ENCODE measurements at places on chromosomes 5 and 9.

- DNase-seq = no peak
Observed at GRCh38 chr5:14399054-14399692, 182.4 kb upstream of the OTULINL start.

DNA sequence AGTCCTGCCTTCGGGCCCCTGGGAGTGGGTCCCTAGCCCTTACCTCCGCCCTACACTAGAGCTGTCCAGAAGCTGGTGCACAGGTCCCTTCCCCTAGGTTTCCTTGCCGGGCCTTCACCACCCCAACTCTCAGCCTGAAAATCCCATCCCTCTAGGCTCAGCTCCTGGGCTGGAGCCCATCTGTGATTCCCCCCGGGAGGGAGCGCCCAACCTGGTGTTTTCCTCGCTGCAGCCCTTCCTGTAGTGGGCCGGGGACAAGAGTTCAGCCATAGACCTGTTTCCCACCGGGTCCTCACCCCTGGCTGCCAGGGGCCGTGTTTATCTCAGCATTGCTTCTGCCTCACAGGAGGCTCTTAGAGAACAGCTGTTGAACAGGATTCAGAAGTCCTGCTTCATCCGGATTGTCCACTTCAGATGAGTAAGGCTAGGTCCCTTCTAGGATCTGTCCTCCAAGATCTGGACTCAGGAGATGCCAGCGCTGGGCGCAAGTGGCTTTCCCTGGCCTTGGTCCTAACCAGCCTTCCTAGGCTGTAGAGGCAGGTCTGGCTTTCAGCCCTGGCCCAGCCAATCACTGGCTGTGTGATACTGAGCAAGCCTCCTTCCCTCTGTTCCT, 965 bp downstream of the GLIPR2 start:
- DNase-seq = no peak

- no peak for DNase-seq
Observed at GRCh38 chr9:114574438-114574837, 13.1 kb upstream of the ATP6V1G1 start.

DNA sequence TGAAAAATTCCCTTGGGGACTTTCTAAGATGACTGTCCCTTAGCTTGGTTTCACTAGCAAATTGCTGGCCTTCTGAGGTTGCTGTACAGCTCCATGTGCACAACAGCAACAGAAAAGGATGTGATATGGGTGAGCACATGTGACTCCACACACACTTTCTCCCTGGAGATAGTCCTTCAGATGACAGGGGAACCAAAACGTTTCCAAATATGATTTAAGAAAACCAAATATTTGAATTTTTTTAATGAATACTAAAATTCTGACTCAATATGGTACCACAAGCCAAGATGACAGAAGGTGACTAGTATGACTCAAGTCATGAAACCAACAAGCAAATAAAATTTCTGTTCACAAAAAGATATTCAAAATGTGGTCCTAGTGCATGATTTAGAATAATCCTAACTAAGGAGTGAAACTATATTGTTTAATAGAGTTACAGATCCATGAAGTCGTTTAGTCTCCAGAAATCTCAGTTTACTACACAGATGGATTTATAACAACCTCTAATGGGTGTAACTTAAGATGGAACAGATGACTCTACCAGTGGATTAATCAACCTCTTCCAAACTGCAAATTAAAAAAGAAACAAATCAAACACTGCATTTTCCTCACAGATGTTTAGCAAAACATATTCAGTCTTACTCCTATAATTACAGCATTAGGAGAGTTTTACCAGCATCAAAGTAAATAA, 144.8 kb upstream of the PIK3R1 start:
- no peak for DNase-seq

GRCh38 chr5:179405426-179406030, 60.3 kb upstream of the ADAMTS2 start:
- no peak for DNase-seq

DNA sequence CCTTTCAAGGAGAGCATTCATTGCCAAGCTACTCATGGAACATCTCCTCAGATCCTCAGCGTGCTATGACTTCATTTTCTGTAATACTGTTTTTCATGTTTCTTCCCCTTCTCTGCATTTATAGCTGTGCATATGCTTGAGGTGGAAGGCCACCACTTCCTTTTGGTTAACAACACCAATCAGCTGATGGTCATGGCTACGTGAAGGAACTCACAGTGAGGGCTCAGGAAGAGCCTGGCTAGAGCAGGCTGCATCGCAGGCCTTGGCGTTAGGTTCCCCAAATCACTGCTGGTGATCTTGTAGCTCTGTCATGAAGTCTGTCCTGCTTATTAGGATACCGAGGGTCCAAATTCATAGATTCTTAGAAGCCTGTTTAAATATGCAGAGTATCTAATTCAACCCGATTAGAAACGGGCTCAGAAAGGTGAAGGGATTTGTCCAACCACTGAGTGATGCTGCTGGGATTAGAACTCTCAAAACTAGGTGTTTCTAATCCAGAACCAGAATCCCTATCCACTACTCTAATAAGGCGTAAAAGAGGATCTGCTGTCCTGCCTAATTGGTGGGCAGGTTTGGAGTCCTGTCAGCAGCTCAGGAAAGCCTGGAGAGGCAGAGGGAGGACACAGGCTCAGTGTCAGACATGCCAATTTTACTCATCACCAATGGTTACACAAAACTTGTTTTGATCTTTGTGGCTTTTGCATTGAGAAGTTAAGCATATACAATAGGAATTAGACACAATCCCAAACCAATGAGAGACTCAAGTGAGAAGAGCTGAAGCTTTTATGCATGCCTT, 7.5 kb downstream of the SYK start:
- no peak for DNase-seq

DNA sequence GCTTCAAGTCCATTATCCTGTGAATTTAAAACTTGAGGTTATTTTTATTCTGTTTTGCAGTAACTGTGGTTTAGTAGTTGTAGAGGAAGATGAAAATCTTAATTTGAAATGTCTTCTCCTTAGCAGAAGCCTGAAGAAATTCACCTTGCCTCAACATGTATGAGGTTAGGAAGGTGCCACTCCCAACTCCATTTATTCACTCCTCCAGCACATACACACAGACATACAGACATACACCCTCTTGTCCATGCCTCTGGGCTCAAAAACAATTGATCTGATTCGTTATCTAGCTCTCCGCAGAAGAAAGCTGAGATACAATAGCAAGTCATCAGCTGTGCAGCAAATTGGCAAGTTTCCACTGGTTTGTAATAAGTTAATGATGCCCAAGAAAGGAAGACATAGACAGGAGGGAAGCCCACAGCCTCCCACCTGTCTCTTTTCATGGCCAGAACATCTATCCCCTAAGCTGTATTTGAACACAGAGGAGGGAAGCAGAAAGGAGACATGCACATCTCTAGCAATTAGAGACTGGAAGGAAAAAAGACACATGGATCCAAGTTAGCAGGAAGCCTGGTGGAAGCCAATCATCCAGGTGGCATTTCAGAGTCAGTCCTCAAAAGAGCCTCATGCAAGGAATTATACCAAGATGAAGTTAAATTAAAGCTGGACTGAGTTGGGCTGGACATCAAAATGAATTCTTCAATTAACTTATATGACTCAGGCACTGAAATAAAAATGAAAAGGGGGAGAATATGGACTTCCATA, 257.9 kb downstream of the ASTN2 start:
- no peak for DNase-seq

GRCh38 chr5:135826221-135826525, 8.3 kb upstream of the SLC25A48 start:
- no peak for DNase-seq

- peak; percentile 69 for DNase-seq
Observed at GRCh38 chr9:114385397-114386181, 2.2 kb downstream of the AKNA start.

GRCh38 chr5:19885040-19885824, 102.8 kb downstream of the CDH18 start:
- DNase-seq = no peak

GRCh38 chr9:91186632-91187108, 175.0 kb downstream of the AUH start:
- no peak for DNase-seq

DNA sequence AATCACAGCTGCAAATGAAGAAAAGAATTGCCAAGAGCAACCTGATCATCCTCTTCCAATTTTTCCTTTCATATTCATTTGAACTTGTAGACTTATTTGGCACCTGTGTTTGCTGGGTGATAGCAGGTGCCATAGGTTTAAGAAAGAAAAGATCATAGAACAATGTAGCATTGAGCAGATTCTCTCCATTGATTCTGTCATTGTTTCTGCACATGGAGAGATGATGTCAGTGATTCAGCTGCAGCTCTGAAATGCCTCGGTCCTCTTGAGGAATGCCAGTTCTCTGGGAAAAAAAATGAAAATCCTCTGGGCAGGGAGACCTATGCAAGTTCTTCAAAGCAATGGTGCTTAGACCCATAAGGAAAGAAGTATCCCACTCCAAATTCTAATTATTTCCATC, 418.1 kb upstream of the KLF4 start:
- no peak for DNase-seq

- no peak for DNase-seq
Observed at GRCh38 chr9:72633966-72634365, 112.6 kb downstream of the TMC1 start.

DNA sequence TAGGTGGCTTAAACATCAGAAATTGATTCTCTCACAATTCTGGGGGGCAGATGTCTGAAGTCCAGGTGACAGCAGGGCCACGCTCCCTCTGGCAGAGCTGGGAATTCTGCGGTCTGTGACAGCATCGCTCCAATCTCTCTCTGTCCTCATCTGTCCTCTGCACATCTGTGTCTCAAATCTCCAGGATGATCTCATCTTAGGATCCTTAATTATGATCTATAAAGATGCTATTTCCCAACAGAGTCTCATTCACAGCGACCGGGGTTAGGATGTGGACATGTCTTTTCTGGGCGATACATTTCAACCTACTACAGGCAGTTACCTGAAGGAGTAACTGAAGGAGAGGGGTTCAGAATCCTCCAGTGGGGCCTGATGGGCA, 31.4 kb downstream of the ANKRD33B start:
- DNase-seq = no peak

DNA sequence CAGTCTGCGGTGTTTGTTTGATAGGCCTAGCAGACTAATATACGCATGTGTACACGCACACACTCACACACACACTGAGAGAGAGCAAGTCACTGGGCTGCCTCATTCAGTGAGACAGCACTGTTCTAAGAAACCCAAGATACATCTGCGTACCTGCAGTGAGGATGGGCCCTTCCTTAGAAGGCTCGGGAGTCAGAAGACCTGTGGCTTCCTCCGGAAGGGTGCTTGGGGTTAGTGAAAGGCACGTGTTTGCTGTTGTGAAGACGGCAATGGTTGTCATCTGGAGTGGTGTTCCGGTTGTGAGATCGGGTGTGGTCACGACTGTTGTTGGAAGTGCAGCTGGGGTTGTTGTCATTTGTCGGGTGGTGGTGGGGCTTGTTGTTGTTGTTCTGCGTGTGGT, 11.7 kb downstream of the TIMD4 start:
- DNase-seq = no peak

GRCh38 chr5:123427281-123427680, 4.1 kb upstream of the CEP120 start:
- DNase-seq = no peak

DNA sequence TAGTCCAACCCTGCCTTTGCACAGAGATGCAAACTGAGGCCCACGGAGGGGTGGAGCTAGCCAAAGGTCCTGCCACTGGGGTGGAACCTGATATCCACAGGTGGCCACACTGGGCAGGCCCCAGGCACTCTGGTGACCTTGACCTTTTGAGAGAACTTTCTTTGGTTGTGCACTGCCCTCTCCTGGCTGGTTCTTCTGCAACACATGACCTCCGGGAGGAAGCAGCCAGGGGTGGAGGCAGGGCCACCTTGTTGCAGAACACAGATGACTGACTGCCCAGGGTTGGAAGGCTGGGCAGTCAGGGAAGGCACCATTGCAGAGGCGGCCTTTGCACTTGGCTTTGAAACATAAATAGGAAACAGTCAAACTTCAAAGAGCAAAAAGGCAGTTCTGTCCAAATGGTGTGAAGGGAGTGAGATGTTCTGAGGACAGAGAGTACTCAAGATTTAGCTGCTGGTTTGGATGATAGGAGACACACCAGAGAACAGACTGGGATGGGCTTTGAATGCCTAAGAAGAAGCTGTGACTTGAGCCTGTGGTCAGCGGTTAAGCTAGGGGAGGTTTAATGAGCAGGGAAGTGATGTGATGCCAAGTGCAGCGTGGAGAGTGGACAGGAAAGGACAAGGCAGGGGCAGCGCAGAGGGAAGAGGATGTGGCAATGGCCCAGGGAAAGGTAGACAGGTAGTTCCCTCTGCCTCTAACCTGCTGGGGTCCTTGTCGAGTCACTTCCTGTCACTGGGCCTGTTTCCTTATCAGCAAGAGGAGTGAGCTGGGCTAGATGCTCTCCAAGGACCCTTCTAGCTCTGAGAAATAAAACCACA, 6.8 kb upstream of the TCOF1 start:
- DNase-seq = peak; percentile 13

- DNase-seq = no peak
Observed at GRCh38 chr9:20684875-20685696, 1.0 kb downstream of the FOCAD start.

- no peak for DNase-seq
Observed at GRCh38 chr5:81631124-81631523, 119.8 kb downstream of the SSBP2 start.

DNA sequence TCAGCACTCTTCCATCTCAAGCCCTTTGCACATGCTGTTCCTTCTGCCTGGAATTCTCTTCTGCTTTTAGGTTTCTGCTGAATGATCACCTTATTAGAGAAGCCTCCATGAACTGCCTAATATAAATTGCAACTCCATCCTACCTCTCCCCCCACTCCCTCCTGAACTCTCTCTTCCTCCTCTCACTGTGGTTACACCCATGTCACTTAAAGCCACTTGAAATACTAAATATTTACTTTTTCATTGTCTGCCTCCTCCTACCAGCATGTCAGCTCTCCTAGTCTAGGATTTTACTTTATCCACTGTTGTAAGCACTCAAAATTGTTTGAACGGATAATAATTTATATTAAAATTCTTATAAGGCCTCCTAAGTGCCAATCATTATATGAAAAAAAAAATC, 43.8 kb downstream of the ACTL7B start:
- no peak for DNase-seq

GRCh38 chr5:4370218-4370617, 769.9 kb upstream of the ADAMTS16 start:
- DNase-seq = no peak

- no peak for DNase-seq
Observed at GRCh38 chr9:93082841-93083411, 13.1 kb upstream of the CARD19 start.

DNA sequence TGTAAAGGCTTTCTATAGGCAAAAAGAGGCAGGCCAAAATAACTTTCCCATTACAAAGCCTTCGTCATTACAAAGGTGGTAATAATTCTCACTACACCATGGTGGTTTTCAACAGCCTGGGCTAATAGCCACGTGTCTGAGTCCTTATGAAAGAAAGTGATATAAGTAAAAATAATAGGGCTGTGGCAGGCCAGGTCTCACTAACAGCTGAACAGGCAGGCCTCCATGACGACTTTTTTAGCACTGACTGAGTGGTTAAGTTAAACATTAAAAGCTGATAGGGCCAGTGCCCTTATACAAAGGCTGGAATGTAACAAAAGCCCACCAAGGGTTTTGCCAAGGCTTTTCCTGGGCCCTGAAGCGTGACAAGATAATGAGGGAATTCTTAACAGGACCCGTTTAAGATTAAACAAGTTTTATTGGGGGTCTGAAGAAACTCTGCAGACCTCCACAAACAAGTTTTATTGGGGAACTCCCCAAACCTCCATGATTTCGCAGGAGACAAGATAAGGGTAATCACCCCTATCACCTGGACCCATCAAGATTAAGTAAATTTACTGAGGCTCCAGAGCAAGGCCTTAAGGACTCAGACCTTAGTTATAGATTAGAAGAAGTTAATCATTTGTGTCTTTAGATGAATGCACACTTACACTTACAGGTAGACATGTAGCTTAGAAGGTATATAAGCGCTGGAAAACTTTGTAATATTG, 412.9 kb downstream of the CHSY3 start:
- DNase-seq = no peak

- DNase-seq = no peak
Observed at GRCh38 chr5:112283943-112284929, 134.8 kb downstream of the EPB41L4A start.
